ENCODE measurements at places on chromosomes 3 and 15. TPM values are rescaled to one million over a fixed set of nuclear protein-coding genes. Genes with fewer than 3 reads are reported as not detected.

Gene TJP1
- 43.4 TPM for total RNA-seq

Gene ZBED2
- total RNA-seq: 0.72 TPM

Gene COL6A5
- not detected for total RNA-seq

- H3K27me3 ChIP-seq: no peaks in the 10 kb centered on the region
- no peaks in the 10 kb centered on the region for H3K36me3 ChIP-seq
- DNase-seq: no peak
Observed at GRCh38 chr3:133329626-133330025, 70.2 kb upstream of the BFSP2 start.

GRCh38 chr3:52388348-52388821, 56.5 kb downstream of the SEMA3G start:
- no peaks in the 10 kb centered on the region for H3K4me1 ChIP-seq
- peaks cover 3% of the 10 kb centered on the region for H3K27me3 ChIP-seq

DNA sequence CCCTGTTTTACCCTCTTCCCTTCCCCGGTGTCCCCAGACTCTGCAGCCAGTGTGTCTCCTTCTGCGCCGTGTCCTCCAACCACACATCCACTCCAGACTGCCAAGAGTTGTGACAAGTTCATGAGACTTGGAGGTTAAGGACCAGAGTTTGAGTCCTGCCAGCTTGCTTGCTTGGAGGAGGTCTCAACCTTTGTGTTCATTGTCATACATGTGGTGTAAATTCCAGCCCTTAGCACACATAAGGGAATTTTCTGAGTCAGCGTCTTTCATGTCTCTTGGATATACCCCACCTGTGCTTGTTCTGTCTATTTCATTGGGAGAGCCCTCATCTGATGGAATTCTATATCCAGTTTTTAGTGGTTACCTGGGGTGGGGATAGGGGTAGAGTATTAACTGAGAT, 13.3 kb downstream of the CORO2B start:
- H3K36me3 ChIP-seq: no peaks in the 10 kb centered on the region
- peaks cover 28% of the 10 kb centered on the region for H3K4me1 ChIP-seq
- H3K27ac ChIP-seq: no peak overlapping the region
- peak; percentile 63 for DNase-seq

GRCh38 chr15:33756961-33757360, 211.3 kb upstream of the CHRM5 start:
- no peak overlapping the region for H3K27ac ChIP-seq
- H3K4me1 ChIP-seq: no peaks in the 10 kb centered on the region
- no peaks in the 10 kb centered on the region for H3K36me3 ChIP-seq
- no peak overlapping the region for H3K4me3 ChIP-seq
- H3K27me3 ChIP-seq: peaks cover 2% of the 10 kb centered on the region

DNA sequence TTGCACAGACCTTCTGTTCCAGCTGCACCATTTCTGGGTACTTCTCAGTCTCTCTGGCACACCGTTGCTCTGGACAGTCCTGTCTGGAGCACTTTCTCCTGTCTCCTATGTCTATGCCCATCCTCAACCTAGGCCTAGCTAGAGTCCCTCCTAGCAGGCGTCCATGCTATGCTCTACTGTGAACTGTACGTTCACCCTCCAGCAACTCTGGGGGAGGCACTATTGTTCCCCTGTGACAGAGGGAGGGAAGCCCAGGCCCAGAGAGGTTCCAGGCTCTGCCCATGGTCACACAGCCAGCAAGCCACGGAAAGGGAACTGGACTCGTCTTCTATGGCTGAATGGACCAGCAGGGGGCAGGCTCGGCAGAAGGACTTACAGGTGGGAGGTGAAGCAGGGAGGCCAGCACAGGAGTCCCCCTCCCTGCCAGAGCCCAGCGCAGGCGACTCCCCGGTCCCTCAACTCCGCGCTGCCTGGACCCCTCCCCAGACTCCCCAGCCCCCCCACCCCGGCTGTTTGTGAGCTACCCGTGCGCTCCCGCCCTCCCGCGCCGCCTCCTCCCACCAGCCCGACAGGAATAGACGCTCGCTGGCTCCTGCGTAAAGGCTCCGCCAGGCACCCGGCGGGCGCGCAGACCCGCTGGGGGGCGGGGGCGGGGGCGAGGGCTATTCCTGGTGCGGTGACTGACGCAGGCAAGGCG, 1.7 kb upstream of the LINGO1 start:
- peak; percentile 38 for DNase-seq
- H3K4me3 ChIP-seq: no peak overlapping the region
- peaks cover 3% of the 10 kb centered on the region for H3K4me1 ChIP-seq
- H3K27ac ChIP-seq: no peak overlapping the region
- H3K27me3 ChIP-seq: peaks cover 86% of the 10 kb centered on the region
- no peaks in the 10 kb centered on the region for H3K36me3 ChIP-seq

- no peaks in the 10 kb centered on the region for H3K27me3 ChIP-seq
- H3K36me3 ChIP-seq: no peaks in the 10 kb centered on the region
- no peak for DNase-seq
- no peak overlapping the region for H3K4me3 ChIP-seq
- no peak overlapping the region for H3K27ac ChIP-seq
Observed at GRCh38 chr3:165938986-165939540, 101.8 kb upstream of the BCHE start.

DNA sequence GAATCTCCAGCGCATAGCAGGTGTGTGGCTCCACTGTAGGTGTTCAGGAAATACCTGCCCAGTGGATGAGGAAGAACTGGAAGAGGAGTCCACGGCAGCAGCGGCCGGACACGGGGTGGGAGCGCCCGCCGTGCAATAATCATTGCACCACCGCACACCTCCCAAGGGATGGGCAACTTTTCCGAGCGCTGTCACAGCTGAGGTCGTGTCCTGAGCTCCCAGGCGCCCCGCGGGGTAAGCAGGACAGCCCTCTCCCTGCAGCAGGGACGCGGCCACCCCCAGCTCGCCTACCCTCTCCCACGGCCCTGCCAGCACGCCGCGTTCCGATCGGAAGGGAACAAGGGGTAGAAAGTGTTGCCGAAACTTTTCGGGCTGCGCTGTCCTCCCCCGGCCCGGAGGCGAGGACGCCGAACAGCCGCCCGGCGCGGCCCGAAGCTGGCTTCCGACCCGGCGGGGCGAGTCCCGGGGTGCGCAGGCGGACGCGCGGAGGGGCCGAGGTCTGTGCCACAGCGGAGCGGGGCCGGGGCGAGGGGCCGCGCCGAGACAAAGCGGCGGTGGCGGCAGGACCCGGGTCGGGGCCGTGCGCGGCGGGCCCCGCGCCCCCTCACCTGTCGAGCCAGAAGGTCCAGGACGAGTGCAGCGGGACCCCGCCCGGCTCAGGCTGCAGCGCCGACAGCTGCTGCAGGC, 475 bp downstream of the EIF4E3 start:
- peak overlapping the region; percentile 55 for H3K4me3 ChIP-seq
- H3K27ac ChIP-seq: no peak overlapping the region
- H3K36me3 ChIP-seq: no peaks in the 10 kb centered on the region
- H3K4me1 ChIP-seq: peaks cover 2% of the 10 kb centered on the region
- DNase-seq: no peak

DNA sequence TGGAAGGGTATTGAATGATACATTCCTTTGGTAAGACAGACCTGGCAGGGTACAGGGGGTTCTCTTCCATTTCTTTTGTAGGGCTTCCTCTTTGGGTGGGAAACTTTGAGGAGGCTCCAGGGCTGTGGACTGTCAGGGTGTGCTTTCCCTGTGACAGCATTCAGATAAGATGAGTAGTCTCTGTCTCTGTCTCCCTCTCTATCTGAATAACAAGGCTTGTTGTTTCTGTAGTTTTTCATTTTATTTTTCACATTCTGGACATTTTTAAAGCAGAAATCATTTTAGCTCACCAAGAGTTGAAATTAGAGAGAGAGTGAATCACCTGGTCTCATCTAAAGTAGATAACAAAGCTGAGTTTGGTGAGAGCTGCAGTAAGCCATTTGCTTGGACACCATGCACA, 100.8 kb upstream of the TPM1 start:
- H3K4me3 ChIP-seq: no peak overlapping the region
- no peak overlapping the region for H3K27ac ChIP-seq

DNA sequence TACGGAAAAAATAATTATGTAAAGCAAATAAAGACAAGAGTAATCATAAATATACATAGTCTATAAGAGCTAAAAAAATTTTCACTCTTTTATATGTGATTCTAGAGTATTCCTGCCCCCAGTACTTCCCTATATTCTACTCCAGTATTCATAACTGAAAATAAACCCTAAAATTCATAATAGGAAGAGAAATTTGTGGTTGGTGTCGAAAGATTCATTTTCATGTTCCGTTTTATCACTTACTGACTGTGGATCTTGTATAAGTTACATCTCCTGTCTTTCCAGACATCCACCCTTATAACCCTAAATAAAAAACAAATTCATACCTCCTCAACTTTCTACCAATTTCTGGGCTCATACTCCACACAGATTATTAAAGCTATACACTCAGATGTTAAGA, 16.0 kb upstream of the MBNL1 start:
- H3K4me3 ChIP-seq: no peak overlapping the region
- peaks cover 3% of the 10 kb centered on the region for H3K4me1 ChIP-seq
- no peaks in the 10 kb centered on the region for H3K27me3 ChIP-seq

GRCh38 chr3:128623762-128624176, 26.8 kb downstream of the RPN1 start:
- no peaks in the 10 kb centered on the region for H3K27me3 ChIP-seq
- peaks cover 70% of the 10 kb centered on the region for H3K36me3 ChIP-seq
- peaks cover 6% of the 10 kb centered on the region for H3K4me1 ChIP-seq
- no peak overlapping the region for H3K4me3 ChIP-seq
- DNase-seq: peak; percentile 85
- no peak overlapping the region for H3K27ac ChIP-seq

- H3K4me1 ChIP-seq: peaks cover 23% of the 10 kb centered on the region
- no peak overlapping the region for H3K4me3 ChIP-seq
- H3K27ac ChIP-seq: peak overlapping the region; percentile 52
- peaks cover 34% of the 10 kb centered on the region for H3K36me3 ChIP-seq
Observed at GRCh38 chr3:172257648-172258400, 190.4 kb downstream of the GHSR start.

- DNase-seq: peak; percentile 59
- no peak overlapping the region for H3K27ac ChIP-seq
- no peaks in the 10 kb centered on the region for H3K4me1 ChIP-seq
- H3K4me3 ChIP-seq: no peak overlapping the region
- H3K27me3 ChIP-seq: no peaks in the 10 kb centered on the region
Observed at GRCh38 chr3:143158014-143158988, 38.7 kb downstream of the CHST2 start.

DNA sequence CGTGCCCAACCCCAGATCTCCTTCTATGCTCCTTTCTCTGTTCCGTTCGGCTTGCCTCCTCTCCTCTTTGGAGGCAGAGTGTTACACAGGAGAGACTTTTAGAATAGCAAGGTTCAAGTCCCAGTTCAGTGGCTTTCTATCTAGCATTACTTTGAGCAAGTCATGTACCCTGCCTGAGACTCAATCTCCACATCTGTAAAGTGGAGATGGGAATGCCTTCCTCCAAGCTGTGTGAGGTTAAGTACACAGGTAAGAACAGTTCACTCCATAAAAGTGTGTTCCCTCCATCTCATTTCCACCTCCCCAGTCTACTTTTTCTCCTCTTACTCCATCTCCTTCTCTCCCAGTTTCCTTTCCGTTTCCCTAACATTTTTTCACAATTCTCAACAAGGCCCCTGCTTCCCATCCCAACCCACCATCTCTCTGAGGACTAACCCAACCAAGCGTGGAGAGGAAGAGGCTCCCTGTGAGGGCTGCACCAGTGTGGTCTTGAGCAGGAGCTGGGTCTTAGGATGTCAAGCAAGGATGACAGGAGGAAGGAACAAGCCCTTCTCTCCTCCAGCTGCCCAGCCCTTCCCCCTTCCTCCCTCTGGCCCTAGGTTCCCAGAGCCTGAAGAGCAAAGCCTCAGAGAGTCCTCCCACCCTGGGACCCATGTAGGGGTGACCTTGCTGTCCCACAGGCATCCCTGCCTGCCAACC, 6.4 kb downstream of the ATP8B4 start:
- DNase-seq: no peak
- H3K4me1 ChIP-seq: no peaks in the 10 kb centered on the region
- no peaks in the 10 kb centered on the region for H3K36me3 ChIP-seq
- H3K4me3 ChIP-seq: no peak overlapping the region
- no peak overlapping the region for H3K27ac ChIP-seq

DNA sequence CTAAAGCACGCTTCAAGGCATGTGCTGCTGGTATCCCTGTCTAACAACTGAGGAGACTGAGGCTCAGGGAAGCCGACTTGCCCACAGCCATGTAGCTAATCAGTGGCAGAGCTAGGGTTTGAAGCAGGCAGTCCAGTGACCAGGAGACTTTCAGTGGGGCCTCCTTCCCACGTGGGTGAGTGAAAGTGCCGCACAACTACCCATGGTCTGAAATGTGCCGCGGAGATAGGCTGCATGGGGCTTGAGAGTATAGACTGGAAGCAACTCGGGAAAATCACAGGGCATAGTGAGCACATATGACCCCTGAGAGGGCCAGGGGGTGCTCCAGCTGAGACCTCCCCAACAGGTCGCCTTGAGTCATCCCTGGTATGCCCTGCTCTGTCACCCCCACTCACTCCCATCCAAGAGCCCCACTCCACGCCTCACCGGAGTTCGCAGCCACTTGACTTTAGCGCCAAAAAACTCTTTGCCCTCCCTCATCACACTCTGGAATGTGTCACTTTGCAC, 19.1 kb downstream of the FAM174B start:
- H3K27ac ChIP-seq: no peak overlapping the region
- no peak for DNase-seq
- H3K27me3 ChIP-seq: no peaks in the 10 kb centered on the region
- H3K4me3 ChIP-seq: no peak overlapping the region

GRCh38 chr3:18438586-18438985, 13.4 kb upstream of the SATB1 start:
- H3K4me1 ChIP-seq: no peaks in the 10 kb centered on the region
- no peaks in the 10 kb centered on the region for H3K36me3 ChIP-seq
- no peak overlapping the region for H3K27ac ChIP-seq
- no peak for DNase-seq
- H3K27me3 ChIP-seq: peaks cover 11% of the 10 kb centered on the region
- H3K4me3 ChIP-seq: no peak overlapping the region
